ENCODE measurements at places on chromosomes 6 and 20. TPM values are rescaled to one million over a fixed set of nuclear protein-coding genes. Genes with fewer than 3 reads are reported as not detected.

Gene THBS2
- total RNA-seq: 393 TPM

Gene PEDS1
- 7.1 TPM for total RNA-seq

Gene PCSK2
- 2.2 TPM for total RNA-seq

Gene KIAA1586
- total RNA-seq: 23.9 TPM

Gene NKX2-2
- not detected for total RNA-seq

Gene C6orf120
- total RNA-seq: 22.0 TPM

Gene KCNQ5
- 0.39 TPM for total RNA-seq

Gene C2
- total RNA-seq: 4.9 TPM
